Stimulated activated CD4-positive, alpha-beta T cell treated with anti-CD3 and anti-CD28 coated beads, Interleukin-1b, Interleukin-23, amount 100 ng/mL, for 1 hour (primary cell): ENCODE measurements at places on chromosomes 5 and 9.

DNA sequence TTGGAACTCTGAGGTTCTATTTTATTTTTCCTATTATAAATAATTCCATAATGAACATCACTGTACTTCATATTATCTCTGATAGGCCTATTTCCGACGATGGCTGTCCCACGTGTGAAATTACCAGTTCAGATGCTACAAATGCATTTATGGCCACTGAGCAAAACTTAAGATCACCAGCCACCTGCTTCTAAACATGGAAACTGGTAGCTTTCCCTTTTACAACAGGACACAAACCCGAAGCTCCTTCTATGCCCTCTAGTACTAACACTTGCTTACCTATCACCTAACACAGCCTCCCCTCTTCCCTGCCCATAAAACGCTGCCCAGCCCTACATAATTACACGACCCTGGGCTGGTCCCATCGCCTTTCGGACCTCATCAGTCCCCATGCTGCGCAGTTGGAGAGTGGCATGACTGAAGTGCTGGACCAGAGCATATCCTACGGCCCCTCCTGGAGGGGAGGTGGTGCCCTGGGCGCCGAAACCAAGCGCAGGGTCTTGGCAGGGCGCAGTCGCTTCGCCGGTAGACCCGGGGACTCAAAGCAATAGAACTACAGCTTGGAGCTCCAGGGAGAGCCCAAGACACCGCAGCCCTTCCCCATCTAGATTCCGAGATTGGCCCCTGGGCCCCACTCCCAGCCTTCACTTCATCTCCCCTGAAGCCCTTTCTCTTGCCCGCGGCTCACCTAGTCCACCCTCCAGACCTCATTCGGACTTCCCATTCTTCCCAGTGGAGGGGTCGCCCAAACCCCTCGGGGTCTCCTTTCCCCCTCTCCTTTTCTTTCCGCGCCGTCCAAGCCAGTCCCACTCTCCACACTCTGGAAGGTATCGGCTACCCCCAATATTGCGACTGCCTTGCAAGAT is 1.0 kb upstream of the SAP30L start:
- no peak for DNase-seq

DNA sequence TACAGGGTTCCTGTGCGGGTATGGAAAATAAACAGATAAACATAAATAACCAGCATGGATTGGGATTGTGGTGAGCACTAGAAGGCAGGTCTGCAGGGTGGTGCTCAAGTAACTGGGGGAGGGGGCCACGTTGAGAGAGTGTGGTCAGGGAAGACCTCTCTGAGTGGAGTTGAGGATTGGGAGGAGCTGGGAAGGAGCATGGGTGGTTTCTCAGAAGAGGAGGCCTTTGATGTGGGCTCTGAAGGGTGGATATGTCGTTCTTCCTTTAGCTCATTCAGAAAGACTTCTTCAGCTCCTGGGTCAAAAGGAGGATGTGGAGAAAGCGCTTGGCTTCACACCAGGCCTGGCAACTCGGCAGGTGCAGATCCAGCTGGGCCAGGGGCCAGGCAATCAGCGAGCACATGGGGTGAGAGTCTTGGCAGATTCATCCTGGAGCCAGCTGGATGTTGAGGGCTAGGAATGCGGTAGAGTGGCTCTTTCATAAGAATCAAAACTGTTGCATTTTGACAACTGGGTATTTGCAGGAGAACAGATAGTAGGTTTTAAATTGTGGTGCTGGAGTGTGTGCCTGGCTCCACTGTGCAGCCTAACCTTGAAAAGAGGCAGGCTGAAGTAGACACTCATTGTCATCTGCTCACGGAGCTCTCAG is 71.7 kb downstream of the PCSK5 start:
- DNase-seq, result no peak

DNA sequence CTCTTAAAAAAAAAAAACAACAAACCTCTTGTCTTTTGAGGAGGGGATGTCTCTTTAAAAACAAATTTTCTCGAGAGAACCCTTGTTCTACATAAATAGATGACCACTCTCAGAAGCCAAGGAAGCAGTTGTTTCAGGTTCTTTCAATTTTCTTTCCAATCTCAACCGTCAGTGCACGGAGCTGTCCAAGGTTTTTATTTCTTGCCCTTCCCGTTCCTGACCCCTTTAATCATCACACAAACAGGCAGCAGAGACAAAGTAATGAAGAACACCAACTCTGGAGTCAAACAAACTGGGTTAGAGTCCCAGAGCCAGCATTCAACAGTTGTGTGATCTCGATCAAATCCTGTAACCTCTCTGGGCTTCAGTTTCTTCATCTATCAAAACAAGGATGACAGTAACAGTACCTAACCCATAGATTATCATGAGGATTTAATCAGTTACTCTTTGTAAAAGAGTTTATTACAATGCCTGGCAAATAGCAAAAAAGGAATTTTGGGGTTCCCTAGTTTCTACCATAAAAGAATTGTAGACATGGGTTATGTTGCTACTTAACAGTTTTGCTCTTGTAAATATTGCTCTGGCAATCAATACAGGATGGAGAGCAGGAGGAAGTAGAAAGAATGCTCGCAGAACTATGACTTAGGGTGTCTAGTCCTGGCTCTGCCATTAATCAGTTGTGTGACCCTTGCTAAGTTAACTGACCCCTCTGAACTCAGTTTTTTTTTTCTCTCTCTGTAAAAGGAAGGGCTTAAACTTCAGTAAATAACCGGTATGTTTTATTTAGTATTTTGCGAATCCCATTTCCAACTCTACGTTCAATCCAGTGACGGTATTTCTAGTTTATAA is 1.0 kb upstream of the NIM1K start:
- no peak for DNase-seq

GRCh38 chr9:122144836-122145591 is 14.6 kb downstream of the NDUFA8 start:
- DNase-seq, result no peak

DNA sequence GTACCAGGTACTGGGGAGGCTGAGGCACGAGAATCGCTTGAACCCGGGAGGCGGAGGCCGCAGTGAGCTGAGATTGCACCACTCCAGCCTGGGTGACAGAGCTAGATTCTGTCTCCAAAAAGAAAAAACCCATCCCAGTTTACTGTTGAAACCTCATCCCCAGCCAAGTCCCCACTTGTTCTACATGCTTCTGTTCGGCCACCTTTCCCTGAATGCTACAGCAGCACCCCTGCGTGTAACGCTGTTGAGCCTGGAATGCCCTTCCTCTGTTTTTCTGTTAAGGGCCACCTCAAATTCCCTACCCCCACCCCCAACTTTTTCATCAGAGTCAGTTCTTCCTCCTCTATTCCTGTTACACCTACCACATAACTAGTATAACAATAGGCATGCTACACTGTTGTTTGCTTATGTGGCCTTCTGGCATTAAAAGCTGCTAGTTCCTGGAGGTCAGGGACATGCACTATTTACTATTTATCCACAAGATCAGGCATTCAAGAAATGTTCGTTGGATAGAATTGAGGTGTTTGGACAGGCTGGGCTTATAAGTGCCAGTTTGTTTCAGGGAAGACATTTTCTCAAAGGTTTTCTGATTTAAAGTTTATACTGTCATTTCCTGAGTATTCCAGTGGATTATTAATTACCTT is 47.1 kb upstream of the C5orf47 start:
- DNase-seq, result no peak

GRCh38 chr5:87311405-87312279 is 44.0 kb downstream of the RASA1 start:
- no peak for DNase-seq

- DNase-seq, result no peak
These were observed 1346.4 kb downstream of the EFNA5 start for GRCh38 chr5:106324356-106324755.
